ENCODE measurements at places on chromosomes 2 and 18.

DNA sequence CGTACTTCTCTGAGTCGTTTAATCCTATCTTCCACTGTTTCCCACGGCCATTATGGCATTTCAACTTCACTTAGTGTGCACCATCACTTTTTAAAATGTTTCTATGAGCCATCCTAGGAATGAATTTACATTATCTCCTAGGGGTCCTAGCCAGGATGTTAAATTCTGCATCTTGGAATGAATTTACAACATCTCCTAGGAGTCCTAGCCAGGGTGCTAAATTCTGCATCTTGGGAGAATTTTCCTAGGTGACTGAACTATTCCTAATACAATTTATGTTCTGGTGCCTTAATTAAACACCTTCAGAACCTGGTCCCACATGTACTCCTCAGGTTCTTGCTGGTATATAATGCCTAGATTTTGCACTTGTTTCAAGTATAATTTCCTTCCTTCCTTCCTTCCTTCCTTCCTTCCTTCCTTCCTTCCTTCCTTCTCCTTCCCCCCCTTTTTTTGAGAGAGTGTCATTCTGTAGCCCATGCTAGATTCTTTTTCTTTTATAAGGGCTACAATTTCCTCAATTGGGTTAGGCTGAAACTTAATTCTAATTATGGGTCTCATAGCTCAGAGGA lies 72.1 kb downstream of the TBR1 start:
- no peak for DNase-seq

- no peak for DNase-seq
Observed at GRCh38 chr2:222944552-222944951, 83.7 kb downstream of the ACSL3 start.

DNA sequence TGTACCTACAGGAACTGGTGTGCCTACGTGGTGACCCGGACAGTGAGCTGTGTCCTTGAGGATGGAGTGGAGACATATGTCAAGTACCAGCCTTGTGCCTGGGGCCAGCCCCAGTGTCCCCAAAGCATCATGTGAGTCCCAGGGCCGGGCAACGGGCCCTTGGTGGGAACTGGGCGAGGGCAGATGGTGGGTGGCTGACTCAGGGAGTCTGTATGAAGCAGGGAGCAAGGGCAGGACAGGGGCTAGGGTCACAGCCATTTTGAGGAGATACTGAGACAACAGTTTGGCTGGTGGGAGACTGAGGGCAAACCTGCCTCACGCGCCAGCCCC lies 1.7 kb downstream of the EMILIN1 start:
- no peak for DNase-seq

- DNase-seq: no peak
Observed at GRCh38 chr18:31998880-31999412, 19.7 kb upstream of the RNF125 start.

- DNase-seq: no peak
Observed at GRCh38 chr2:215447673-215448081, 11.8 kb upstream of the FN1 start.

DNA sequence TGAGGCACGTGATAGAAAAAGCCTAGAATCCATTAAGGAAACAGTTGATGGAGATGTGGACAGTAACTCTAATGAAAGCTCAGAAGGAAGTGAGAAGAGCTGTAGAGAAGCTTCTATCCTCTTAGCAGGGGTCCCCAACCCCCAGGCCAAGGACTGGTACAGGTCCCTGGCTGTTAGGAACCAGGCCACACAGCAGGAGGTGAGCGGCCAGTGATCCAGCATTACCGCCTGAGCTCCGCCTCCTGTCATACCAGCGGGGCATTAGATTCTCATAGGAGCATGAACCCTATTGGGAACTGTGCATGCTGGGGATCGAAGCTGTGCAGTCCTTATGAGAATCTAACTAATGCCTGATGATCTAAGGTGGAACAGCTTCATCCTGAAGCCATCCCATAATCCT lies 8.7 kb upstream of the IMP4 start:
- DNase-seq: no peak

DNA sequence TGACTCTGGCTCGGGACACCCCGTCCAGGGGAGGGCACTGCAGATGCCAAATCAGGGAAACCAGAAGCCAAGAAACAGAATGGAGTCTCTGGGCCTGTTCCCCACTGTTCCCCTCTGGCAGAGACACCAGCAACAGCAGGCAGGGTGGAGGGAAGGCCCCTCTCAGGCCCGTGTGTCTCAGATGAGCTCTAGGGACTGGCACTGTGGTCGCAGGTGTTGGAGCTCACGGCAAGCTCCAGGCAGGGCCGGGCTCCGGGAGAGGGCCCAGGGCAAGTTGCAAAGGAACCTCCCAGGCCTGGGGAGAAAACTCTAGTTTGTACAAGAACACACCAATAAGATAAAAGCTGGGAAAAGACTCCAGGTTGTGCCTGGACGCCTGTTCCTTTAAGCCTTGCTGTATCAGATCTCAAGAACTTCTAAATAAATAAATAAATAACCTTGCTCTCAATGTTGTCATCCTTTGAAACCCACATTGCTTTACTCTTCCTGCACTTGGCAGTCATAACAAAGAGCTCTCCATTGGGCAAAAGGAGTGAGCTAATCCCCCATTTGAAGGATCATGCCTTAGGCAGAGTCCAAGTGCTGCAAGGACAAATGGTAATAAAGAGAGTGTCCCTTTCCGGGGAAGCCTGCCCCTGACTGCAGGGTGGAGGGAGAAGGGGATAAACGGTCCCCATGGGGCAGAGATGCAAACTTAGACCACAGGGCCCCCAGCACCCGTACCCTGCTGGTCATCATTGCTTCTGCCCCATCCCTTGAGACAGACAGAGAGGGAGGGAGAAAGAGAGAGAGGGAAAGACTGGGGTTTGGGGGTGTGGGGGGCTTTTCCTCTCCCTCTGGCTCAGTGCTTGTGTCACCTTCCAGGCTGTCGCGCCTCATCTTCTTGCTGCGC lies 33.3 kb downstream of the CNGA3 start:
- no peak for DNase-seq

DNA sequence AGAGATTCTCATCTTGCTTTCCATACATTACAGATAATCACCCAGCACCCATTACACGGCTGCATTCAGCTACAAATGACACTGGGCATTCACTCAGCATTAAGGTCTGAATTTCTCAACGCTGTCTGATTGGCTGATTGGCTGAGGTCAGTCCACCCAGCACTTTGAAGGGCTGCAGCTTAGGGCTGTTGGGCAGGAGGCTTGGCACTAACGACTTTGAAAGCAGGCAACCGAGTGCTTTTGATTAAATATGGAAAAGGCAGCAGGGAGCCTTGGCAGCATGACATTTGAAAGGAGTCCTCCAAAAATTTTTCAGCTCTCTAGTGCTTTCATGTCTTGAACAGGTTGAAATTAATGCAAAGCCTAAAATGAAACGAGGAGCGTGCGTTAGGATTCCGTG lies 253.0 kb downstream of the DCDC2C start:
- no peak for DNase-seq

DNA sequence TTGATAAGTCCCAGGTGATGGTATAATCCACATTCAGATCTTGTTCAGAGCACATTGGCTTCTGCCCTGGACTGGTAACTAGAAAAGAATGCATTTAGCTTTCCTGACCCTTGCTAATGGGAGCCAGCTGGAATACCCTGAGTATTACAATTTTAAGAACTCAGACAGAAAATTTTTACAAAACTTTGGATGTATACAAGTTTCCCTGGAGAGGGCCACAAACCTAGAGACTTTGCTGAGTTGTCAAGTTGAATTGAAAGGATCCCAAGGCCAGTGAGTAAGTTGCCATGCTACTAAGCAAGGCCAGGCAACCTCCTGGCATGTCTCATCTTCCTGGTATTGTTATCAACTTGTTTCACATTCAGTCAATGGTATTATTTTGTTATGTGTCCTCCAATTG lies 20.0 kb upstream of the NABP1 start:
- no peak for DNase-seq

GRCh38 chr2:187422282-187422681 lies 25.8 kb downstream of the CALCRL start:
- DNase-seq: no peak

DNA sequence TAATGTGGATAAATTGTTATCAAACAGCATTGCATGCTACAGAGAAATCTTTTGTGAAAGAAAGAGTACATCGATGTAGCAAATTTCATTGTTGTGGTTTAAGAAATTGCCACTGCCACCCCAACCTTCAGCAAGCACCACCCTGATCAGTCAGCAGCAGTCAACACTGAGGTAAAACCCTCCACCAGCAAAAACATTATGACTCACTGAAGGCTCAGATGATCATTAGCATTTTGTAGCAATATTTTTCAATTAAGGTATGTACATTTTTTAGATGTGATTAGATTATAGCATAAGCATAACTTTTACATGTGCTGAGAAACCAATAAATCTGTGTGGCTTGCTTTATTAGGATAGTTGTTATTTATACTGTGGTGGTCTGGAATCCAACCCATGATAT lies 75.5 kb downstream of the ZNF385B start:
- DNase-seq: no peak

GRCh38 chr2:99857867-99858444 lies 284.4 kb downstream of the AFF3 start:
- peak; percentile 23 for DNase-seq

DNA sequence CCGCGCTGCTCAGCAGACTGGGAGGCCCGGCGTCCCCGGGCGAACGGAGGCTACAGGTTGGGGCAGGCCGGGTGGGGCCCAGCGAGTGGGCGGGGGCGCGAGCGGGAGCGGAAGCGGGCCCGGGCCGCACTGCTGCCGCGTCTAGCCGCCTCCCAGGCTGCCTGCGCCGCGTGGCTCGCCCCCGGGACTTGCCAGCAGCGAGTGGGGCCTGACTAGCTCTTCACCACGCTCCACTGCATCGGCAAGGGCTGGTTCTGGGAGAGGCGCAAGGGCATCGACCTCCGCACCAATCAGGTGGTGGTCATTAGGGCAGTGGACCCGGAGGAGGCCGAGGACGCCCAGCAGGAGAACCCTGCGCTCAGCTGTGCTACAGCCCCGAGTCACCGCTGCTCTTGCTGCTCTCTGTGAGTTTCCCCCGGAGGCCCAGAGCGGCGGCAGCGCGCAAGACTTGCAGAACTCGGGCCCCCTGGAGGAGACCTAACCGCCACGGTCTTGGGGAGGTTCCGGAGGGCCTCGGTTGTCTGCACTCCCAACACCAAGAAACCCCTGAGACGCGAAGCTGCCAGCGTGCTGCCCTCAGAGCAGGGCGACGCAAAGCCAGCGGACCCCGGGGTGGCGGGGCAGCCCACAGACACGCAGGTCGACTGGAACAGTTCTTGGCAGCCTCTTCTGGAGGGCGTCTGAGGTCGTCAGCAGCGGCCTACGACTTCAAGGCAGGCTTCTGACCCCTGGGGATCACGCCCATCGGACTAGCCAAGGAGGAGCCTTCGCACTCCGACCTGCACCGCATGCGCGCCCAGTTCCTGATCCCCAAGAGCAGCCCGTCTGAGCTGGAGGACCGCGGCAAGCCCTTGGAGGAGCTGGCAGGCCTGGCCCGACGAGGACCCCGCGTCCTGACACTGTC lies 27.2 kb upstream of the PTPN2 start:
- DNase-seq: no peak

GRCh38 chr18:2572892-2573291 lies 1.5 kb downstream of the NDC80 start:
- no peak for DNase-seq

GRCh38 chr2:128310094-128310716 lies 8.5 kb downstream of the HS6ST1 start:
- no peak for DNase-seq

- DNase-seq: no peak
Observed at GRCh38 chr18:27372386-27372785, 187.3 kb upstream of the CHST9 start.

DNA sequence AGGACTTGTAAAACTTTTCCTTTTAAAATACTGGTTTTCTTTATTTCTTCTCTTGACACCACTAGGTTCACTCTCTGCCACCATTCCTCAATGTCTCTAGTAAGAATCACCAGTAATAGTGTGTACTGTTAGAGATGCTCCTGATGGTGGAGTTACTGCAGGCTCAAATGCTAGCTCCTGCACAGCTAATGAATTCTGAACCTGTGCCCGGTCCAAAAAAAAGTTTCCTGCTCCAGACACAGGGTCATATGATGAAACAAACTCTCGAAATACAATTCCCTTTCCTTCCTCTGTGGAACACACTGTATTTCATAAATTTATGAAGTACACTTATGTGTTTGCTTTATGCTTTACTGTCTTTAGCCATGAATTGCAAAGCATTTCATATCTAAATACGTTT lies 19.2 kb downstream of the PMS1 start:
- no peak for DNase-seq

All from Daoy (cell line).